ENCODE measurements at places on chromosomes 7 and 10.

- DNase-seq: no peak
Measured at GRCh38 chr7:4552985-4553384, 129.1 kb upstream of the FOXK1 start.

- DNase-seq: no peak
Measured at GRCh38 chr7:278081-278480, 11.9 kb upstream of the FOXL3 start.

GRCh38 chr7:142308918-142309317 is 51.1 kb upstream of the PRSS58 start:
- no peak for DNase-seq

DNA sequence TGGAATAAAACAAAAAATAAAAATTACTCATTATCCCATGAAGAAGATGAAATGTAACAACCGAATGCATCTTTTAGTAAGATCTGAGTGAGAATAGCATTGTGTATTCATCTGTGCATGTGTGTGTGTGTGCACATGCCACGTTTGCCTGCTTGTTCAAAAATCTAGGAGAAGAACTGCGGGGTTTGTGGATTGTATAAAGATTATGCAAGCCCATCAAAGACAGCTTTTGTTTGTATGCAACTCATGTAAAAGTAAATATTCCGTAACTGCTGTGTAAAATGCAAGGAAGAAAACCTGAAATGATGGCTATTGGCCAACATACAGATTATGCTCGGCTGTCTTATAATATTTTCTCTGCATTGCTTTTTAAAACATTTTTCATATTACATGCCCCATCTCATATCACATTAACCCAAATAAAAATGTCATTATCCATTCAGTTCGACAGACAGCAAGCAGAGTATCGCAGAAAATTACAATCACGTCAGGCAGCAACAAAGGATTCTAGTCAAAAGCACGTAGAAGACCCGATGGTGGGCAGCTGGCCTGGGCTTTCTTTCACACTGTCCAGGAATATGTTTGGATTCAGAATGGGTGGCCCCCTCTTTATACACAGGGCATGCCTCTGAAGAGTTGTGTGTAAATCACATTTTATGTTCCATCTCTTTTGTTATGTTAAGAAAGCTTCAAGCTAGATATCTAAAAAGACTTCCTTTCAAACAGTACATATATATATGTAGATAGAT is 114.0 kb downstream of the PARP12 start:
- no peak for DNase-seq

- DNase-seq: no peak
Measured at GRCh38 chr10:34580643-34581042, 234.5 kb downstream of the PARD3 start.

DNA sequence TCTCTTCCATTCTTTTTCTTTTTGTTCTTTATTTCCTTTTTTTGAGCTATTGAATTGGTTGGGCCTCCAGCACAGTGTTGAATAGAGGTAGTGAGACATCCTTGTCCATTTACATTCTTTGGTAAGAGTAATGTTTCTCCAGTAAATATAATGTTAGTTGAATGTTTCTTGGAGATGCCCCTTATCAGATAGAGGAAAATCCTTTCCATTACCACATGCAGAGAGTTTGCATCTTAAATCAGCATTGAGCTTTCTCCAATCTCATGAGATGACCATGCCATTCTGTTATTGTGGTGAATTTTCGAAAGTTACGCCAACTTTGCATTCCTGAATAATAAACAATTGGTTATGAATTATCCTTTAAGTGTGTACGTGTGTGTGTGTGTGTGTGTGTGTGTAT is 127.7 kb downstream of the DNAH11 start:
- DNase-seq: no peak

- no peak for DNase-seq
Measured at GRCh38 chr7:65840446-65840845, 32.4 kb upstream of the VKORC1L1 start.

GRCh38 chr7:132004529-132004928 is 448.1 kb upstream of the PODXL start:
- DNase-seq: no peak

DNA sequence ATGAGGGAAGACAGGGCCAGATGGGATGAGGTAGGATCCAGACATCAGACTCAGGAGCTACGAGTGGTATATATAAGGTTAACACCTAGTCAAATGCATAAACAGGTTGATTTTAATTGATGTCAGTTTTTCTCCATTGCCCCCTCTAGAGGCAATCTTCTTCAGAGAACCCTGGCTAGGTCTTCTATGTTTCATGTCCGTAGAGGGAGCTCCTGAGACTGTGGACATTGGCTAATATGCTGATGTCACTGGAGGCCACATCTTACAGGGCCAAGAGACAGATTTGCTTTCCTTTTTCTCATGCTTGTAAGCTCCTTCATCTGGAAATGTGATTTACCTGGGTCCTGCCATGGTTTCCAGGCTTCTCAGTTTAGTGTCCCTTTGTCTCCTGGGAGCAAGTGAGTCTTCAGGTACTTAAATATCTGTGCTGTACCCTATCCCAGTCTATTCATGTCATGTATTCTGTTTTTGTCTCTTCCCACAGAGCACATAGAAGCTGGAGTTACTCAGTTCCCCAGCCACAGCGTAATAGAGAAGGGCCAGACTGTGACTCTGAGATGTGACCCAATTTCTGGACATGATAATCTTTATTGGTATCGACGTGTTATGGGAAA is 161.6 kb upstream of the PRSS1 start:
- DNase-seq: no peak

- no peak for DNase-seq
Measured at GRCh38 chr10:19290770-19291169, 242.2 kb downstream of the MALRD1 start.

GRCh38 chr7:107694386-107694785 is 33.8 kb downstream of the SLC26A4 start:
- no peak for DNase-seq

DNA sequence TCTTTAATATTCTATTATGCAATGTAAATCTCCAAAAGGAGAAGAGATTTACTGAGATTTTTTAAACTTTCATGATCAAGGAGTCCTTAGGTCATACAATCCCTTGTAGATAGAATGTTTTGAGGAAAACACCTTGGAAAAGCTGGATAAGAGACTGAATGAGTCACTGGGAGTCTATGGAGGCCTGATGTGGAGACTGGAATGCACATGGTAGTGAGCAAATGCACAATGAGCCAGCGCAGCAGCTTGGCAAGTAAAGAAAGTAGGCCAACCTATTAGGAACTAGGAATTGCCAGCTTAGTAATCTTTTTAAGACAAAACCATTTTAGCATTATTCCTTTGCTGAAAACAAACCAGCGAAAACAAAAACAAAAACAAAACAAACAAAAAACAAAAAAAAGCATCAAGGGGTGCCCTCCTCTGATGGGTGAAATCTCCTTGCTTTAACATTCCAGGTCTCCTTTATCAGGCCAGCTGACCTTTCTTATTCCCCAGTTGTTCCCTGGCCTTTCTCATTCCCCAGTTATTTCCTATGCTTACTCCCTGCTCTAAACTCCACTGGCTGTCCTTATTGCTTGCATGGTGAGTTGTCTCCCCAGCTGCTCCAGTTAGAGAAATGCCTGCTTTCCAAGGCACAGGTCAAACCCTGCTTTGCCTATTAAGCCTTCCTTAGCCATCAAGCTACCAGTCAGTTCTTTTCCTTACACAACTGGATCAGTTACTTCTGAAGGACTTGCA is 135.8 kb downstream of the PLCE1 start:
- no peak for DNase-seq

GRCh38 chr10:10687751-10688150 is 329.9 kb upstream of the CELF2 start:
- no peak for DNase-seq

DNA sequence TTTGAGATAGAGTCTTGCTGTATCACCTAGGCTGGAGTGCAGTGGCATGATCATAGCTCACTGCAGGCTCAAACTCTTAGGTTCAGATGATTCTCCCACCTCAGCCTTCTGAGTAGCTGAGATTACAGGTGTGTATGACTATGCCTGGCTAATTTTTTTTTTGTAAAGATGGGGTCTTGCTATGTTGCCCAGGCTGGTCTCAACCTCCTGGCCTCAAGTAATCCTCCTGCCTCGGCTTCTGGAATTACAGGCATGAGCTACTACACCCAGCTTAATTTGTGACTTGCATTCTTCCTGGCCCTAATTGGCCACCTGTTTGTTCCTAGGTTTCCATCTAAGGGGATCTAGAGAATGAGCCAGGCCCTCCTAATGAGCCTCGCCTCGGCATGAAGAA is 9.3 kb downstream of the ARHGAP22 start:
- DNase-seq: no peak

- no peak for DNase-seq
Measured at GRCh38 chr7:69896121-69896520, 297.8 kb downstream of the AUTS2 start.

DNA sequence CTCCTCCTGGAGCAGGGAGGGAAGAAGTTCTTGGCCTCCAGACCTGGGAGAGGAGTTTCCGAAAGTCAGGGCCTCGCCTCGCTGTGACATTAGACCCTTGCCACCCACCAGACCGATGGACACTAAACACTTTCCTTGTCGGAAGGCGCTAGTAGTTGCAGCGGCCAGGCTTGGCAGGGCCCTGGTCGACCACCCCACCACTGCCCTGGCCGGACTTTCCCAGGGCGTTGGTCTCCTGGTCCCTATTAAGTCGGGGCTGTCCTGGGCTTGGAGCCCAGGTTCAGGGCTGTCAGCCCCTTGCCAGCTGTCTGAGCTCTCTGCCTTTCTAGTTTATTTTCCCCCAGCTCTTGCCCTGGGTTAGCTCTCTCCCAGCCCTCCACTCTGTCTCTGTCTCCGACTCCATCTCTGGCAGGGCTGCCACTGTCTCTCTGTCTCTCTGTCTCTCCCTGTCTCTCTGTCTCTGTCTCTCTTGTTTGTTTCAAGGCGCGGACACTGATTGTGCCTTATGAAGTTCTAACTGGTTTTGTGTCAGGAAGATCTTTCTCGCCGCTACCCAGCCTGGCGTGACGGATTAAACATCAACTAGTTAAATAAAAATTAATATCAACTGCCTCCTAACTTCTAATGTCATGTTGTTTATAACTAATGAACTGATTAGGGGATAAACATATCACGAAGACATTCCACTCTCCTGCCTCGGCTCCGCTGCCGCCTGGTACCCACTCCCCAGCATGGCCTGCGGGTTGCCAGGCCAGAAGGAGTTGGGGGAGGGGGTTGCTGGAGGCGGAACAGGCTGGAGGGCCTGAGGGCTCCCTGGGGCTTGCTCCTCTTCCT is 13.8 kb upstream of the PAX2 start:
- DNase-seq: no peak

- DNase-seq: no peak
Measured at GRCh38 chr10:30192846-30193608, 133.6 kb upstream of the JCAD start.

DNA sequence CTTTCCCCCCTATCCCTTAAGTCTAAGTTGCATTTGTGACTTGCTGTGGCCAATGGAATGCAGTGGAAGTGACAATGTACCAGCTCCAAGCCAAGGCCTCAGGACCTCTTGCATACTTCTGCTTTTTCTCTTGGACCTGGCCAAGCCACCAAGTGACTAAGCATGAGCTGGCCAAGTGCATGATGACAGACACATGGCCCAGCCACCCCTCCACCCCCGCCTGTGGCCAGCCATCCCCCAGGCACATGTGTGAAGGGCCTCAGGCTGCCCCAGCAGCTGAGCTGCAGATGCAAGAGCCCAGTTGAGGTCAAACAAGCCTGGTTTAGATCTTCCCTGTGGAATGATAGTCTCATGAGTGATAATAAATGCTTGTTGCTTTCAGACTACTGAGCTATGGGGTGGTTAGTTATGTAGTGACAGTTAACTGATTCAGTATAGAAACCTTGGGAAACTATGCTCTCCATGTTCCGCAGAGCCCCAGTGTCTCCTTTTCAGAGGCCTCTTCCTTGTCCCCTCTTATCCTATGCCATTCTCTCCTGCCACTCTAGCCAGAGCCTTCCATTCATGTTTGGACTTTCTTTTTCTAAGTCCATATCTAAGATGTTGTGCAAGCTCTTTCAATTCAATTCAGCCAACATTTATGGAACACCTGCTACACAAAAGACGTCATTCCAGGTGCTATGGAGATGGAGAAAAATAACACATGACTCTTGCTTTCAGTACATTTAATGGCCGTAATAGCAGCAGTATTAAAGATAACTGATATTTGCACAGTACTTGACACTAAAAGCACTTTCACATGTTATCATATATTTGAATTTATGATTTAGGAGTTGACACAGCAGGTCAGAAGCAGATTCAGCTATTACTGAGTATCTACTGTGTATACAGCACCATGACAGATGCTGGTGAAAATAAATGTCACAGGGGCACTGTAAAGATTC is 55.5 kb upstream of the LOXL4 start:
- DNase-seq: no peak

DNA sequence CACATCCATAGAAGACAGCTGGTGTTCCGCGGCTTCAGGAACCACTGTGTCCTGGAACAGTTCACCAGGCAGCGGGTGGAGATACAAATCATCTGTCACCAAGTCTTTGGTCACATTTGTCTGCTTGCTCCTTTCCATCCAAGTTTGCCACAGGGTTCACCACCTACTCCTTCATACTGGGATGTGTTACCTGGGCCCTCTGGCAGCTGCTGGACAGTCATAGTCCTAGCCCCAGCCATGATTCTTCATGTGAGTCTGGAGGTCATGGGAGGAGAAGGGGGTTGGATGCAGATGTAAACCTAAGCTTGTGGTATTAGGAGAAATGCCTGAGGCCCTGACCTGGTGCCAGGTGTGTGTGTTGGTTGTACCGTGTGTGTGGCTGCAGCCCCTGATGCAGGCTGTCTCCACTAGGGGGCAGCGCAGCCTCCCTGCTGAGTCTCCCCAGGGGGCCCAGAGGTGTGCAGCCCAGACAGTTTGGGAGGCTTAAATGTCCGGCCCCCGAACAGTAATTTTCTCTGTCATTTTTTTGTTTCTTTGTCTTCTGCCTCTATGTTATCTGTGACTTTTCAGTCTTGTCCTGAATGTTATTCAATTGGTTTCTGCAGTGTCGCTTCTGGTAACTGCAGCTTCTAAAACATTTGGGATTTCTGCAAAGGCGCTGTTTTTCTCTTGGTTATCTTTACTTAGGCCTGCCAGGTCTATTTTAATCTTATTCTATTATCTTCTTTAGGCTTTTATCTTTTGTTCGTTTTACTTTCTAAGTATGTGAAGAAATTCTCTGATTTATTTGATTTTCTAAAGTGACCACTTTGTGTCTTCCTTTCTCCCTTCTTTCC is 14.8 kb downstream of the NPS start:
- DNase-seq: no peak

- DNase-seq: no peak
Measured at GRCh38 chr10:113617086-113617485, 46.8 kb downstream of the NRAP start.

DNA sequence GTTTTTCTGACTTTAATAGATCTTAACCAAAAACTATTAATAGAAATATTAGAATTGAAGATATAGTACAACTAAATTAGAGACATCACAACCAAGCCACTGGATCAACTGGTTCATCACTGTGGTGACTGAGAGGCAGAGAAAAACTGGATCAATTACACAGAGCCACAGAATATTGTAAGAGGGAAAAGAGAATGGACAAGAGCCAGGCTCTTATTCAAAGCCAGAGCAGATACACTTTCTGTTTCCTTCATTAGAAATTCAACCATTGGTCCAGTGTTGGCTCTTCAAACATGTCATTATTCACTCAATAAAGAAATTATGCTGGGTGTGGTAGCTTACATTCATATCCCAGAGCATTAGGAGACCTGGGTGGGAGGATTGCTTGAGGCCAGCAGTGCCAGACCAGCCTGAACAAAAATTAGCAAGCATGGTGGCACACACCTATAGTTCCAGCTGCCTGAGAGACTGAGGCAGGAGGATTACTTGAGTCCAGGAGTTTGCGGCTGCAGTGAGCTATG is 295.1 kb downstream of the NEBL start:
- DNase-seq: no peak

GRCh38 chr7:93723424-93724124 is 149.1 kb upstream of the CALCR start:
- no peak for DNase-seq

Measured in stimulated activated CD8-positive, alpha-beta memory T cell treated with anti-CD3 and anti-CD28 coated beads, Interleukin-4, amount 100 ng/mL, for 1 hour (primary cell).